ENCODE measurements at places on chromosomes 12 and 14.

GRCh38 chr12:18849080-18849479, 111.2 kb downstream of the CAPZA3 start:
- no peak for DNase-seq

GRCh38 chr12:52209321-52209720, 17.5 kb upstream of the KRT80 start:
- no peak for DNase-seq

GRCh38 chr12:132605892-132606291, 4.5 kb downstream of the LRCOL1 start:
- no peak for DNase-seq

DNA sequence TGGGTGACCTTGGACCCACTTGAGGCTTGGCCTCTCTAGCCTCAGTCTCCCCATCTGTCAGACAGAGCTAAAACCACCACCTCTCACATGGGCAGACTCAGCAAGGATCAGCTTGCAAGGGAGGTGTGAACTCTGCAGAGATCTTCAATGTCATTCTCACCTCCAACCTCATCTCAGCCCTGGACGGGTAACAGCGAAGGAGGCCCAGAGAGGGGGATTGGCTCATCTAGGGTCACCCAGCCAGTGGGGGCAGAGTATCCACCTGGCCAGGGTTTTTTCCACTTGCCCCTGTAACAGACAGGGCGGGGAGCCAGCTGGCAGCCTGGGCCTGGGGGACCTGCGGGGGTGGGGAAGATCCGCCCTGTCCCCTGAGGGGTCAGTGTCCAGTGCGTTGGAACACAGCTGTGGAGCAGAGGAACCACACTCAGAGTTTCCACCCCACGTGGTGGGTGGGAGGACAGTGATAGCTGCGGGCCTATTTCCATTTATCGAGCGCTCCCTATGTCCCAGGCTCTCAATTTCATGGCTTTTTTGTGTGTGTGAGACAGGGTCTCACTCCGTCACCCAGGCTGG, 27.4 kb downstream of the DTX1 start:
- no peak for DNase-seq

- DNase-seq, result no peak
These were observed 94.0 kb downstream of the ESR2 start for GRCh38 chr14:64200170-64200569.

- DNase-seq, result no peak
These were observed 12.5 kb upstream of the CIPC start for GRCh38 chr14:77085538-77085937.

GRCh38 chr12:104784592-104784991, 173.5 kb downstream of the SLC41A2 start:
- no peak for DNase-seq

DNA sequence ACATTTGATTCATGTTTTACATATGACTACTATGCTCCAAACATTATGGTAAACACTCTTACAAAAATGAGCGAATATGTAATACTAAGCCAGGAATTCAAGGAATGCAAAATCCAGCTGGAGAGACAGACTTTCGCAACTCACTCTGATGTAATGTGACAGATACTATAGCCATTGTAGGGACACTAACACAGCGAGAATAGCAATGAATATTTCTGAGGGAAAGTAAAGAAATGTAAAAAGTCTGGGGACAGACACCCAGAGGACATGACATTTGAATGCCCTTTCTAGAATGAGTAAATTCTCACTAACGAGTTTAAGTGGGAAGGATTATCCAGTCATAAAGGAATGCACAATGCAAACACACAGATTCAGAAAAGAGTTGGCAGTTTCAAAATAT, 121.9 kb downstream of the PIK3C2G start:
- DNase-seq, result no peak

DNA sequence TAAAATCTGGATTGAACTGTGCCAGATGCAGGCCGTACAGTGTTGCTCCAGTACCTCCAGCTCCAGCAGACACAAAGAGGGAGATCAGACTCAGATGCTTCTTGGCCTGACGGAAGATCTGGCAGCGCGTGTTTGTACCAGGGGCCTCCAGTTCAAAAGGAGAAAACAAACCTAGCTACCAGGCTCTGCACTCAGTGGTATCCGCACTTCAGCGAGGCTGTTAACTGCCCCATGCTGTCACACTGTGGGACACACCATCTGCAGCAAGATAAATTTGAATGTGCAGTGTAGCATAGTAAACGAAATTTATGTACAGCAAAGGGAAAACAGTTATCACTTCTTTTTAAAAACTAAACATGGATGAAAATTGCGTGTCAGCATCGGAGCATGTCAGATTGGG, 5.1 kb downstream of the DYNC1H1 start:
- no peak for DNase-seq

DNA sequence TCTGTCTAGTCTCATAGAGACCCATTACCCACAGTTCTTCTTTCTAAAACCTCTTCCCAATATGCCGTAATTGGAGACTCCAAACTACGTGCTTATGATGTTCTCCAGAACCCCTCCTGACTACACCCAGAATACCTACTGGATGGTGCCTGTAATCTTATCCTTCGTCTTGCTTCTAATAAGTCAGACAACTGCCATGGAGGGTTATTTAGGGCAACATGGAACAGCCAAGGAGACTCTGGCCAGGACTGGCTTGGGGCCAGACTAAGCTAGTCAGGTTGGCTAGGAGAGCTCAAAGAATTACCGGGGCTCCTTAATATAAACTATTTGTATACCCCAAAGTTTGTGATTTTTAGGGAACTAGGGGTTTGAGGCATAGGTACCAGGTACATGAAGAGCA, 6.8 kb downstream of the PFKM start:
- DNase-seq, result no peak

GRCh38 chr14:49303946-49304516, 282.1 kb downstream of the RPS29 start:
- DNase-seq, result no peak

DNA sequence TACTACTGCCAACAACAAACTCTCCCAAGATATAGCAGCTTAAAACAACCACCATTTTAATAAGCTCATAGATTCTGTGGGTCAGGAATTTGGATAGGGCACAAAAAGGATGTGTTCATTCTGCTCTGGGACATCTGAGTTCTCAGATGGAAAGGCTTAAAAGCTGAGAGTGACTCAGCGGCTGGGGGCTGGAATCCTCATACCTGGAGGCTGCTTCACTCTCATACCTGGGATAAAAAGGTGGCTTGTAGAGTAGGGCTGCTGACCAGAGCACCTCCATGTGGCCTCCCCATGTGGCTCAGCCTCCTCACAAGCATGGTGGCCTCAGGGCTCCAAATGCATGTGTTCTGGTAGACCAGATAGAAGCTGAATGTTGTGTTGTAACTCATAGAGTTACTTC, 20.2 kb upstream of the PELI2 start:
- no peak for DNase-seq

GRCh38 chr12:55824726-55825125, 4.7 kb downstream of the DNAJC14 start:
- DNase-seq, result no peak

DNA sequence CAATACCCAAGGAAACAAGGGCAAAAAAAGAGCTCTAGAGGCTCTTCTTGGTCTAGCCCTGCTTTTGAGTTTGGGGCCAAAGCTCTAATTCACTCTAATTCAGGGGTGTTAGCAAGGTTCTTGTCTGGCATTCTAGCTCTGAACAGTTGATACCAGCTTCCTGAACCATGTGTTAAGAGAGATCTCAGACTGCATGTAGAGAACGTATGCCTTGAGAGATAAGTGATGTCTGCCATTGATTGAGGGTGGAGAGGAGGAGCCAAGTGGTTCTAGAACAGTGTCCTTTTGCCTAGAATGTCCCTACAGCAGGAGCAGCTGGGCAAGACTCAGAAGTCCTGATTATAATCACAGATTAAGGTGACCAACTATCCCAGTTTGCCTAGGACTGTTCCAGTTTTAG, 18.2 kb upstream of the POC1B start:
- DNase-seq, result no peak

- peak; percentile 2 for DNase-seq
These were observed 18.1 kb upstream of the SGPP1 start for GRCh38 chr14:63745858-63746425.

DNA sequence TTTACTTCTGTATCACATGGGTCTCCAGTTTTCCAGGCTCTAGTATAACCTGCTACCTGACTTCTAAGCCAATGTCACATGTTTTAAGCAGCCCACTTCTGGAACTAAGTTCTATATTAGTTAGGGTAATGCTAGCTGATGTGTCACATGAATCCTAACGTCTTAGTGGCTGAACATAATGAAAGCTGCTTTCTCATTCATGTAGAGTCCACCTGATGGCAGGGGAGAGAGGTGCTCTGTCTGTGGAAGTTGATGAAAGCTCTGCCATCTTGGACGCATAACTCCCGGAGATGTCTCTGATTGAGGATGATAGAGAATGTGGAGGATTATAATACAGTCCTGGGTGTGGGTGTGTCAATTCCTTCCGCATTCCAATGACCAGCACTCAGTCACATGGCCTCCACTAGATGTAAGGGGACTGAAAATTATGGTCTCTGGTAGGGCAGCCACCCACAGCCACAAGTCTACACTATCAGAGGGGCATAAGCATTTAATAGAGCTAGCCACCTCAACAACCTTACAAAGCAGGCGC, 234.4 kb upstream of the CRY1 start:
- no peak for DNase-seq

DNA sequence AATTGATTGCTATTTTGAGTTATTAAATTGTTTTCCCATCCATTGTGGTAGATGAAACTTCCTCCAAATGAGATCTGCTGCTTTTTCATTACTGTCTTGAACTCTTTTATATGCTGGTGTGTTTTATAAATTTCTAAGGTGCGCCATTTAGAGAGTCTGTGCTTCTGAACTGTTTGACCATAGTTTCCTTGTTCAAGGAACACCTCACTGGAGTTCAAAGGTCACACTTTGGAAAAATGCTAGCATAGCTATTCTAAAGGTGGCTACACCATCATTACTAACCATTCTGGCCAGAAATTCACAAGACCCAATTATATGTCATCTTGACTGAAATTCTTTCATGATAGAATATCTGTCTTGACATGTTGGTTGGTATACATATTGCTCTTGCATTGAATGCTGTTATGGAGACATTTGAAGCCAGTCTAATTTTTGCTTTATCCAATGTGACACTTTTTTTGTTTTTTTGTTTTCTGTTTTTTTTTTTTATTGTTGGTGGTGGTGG, 269.5 kb downstream of the PAWR start:
- no peak for DNase-seq

DNA sequence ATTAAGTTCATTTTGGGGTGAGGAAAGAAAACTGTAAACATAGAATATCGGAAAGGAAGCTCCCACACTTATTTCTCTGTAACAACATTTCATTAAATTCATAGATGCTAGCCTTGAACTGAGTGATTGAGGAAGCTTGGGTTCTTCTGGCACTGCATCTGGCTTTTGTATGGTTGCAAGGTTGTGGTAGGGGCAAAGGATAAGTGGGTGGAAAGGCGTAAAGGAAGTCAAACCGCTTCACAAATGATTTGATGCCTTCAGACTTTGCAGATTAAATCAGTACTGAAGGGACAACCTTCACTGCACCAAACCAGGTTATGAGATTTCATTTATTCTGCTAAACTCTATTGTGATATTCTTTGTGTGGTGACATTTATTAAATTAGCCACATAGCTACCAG, 28.1 kb upstream of the PAX9 start:
- no peak for DNase-seq

DNA sequence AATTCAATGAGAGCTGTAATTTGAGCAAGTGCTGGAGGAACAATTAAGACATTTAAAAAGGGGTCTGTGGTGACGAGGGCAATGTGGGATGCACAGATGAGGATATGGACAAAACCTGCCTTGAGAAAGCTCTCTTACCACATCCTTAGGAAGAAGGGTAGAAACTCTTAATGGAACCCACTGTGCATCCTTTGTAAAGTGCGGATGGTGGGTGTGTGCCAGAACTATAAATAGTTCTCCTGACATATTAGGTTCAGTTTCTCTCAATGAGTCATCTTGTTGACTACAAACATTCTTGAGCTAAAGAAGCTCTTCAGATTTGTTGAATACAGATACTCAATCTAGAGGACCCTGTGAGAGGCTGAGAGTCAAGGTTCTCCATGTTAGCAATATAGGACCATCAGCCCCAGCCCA, 106.1 kb upstream of the ANO4 start:
- no peak for DNase-seq

- DNase-seq, result no peak
These were observed 99.7 kb upstream of the FUT8 start for GRCh38 chr14:65312859-65313258.

DNA sequence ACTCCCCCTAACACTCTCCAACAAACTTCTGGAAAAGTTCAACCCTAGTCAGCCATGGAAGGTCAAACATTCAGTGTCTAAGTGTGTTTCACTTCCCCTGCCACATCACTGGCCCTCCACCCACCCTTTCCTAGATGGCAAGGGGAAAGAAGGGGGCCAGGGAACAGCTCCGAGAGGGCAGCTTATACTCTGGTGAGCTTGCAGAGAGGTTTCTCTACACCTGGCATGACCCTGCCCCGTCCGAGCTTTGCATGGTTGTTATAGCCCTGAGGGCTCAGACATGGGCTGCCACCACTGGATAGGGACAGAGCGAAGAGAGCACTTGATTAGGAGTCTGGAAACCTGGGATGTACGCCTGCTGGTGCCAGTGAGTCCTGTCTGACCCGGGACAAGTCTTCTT, 4.0 kb downstream of the ACVRL1 start:
- DNase-seq, result no peak

- DNase-seq, result no peak
These were observed 16.5 kb downstream of the HEBP1 start for GRCh38 chr12:12983420-12984035.

GRCh38 chr12:123491056-123491455, 33.1 kb downstream of the SNRNP35 start:
- DNase-seq, result no peak

- DNase-seq, result no peak
These were observed 22.5 kb downstream of the RNFT2 start for GRCh38 chr12:116760622-116761020.

- DNase-seq, result no peak
These were observed 2.3 kb upstream of the ZNF705A start for GRCh38 chr12:8154526-8154925.

- DNase-seq, result no peak
These were observed 108.9 kb upstream of the FGD4 start for GRCh38 chr12:32290411-32290810.

GRCh38 chr12:94147991-94148738, at the start of gene PLXNC1:
TSS of gene PLXNC1 (plus strand) at chr12:94148577. CDS start at chr12:94148972, 395 bp downstream.
- DNase-seq, result peak; percentile 82

DNA sequence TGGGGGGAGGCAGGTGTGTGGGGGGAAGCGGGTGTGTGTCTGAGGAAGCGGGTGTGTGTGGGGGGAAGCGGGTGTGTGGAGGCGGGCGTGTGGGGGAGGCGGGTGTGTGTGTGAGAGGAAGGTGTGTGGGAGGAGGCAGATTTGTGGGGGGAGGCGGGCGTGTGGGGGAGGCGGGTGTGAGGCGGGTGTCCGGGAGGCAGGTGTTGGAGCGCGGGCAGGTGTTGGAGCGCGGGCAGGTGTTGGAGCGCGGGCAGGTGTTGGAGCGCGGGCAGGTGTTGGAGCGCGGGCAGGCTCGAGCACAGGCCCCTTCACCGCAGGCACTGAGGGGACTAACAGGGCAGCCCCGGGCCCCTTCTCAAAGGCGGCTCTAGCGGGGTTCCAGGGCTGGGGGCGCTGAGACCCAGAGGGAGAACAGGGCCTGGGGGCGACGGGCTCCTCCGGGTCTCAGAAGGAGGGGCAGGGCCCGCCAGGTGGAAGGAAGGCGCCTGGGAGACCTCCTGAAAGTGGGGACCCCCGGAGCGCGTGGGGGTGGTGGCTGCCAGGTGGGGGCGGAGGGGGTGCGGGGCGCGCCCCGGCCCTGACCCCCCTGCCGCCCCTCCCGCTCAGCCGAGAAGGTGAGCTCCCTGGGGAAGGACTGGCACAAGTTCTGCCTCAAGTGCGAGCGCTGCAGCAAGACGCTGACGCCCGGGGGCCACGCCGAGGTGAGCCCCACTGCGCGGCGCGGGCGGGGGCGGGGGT, 3.2 kb downstream of the CRIP2 start:
- no peak for DNase-seq
